ENCODE measurements at places on chromosomes 7 and 10. TPM values are rescaled to one million over a fixed set of nuclear protein-coding genes. Genes with fewer than 3 reads are reported as not detected.

Gene ASAH2
- 0.17 TPM for total RNA-seq

- peaks cover 21% of the 10 kb centered on the region for H3K4me1 ChIP-seq
- no peaks in the 10 kb centered on the region for H3K27me3 ChIP-seq
- H3K27ac ChIP-seq, result no peak overlapping the region
- H3K4me3 ChIP-seq, result no peak overlapping the region
These were observed 153.0 kb downstream of the ATE1 start for GRCh38 chr10:121774813-121775212.

DNA sequence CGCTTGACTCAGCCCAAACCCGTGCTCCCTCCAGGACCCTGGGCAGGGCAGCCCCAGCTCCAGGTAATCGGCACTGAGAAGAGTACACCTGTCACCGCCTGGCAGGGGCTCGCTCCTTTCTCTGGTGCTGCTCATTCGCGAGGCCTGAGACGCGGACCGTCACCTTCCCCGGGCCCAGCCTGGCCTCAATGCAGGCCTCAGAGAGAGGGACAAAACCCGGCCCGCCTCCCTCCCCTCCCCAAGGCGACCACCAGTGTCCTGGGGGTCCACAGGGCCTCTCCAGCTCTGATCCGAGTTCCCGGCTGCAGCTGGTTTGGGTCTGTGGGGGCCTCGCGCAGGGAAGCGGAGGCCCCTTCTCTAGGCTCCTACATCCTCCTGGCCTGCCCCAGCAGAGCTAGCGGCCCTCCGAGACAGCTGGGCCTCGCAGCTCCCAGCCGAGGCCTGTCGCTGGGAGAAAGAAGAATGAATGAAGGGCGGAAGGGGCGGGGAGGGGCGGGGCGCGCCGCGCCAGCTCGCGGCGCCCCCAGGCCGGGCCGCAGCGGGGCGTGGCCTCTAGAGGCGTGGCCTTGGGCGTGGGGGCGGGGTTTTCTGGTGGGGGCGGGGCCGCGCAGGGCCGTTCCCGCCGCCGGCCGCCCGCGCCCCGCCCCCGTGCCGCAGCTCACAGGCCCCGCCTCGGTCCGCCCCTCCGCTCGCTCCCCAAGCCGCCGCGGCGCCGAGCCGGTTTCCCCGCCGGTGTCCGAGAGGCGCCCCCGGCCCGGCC is at the start of gene LIMK1:
TSS of gene LIMK1 (plus strand) at position 688 of the 760 bp plus-strand sequence. CDS start 187 bp downstream, outside the sequence.
- H3K4me1 ChIP-seq, result peaks cover 17% of the 10 kb centered on the region
- H3K27me3 ChIP-seq, result no peaks in the 10 kb centered on the region
- H3K4me3 ChIP-seq, result peak within 1 kb of the TSS; percentile 84
- H3K36me3 ChIP-seq, result no peaks in the 10 kb centered on the region
- H3K27ac ChIP-seq, result peak within 1 kb of the TSS; percentile 66

GRCh38 chr7:139479620-139480019 is 3.9 kb downstream of the KLRG2 start:
- H3K27me3 ChIP-seq, result peaks cover 21% of the 10 kb centered on the region
- no peak overlapping the region for H3K27ac ChIP-seq
- peaks cover 15% of the 10 kb centered on the region for H3K4me1 ChIP-seq
- no peak for DNase-seq
- H3K36me3 ChIP-seq, result no peaks in the 10 kb centered on the region

- H3K27me3 ChIP-seq, result no peaks in the 10 kb centered on the region
- H3K4me3 ChIP-seq, result no peak overlapping the region
These were observed 17.5 kb upstream of the SNX8 start for GRCh38 chr7:2331707-2332106.

DNA sequence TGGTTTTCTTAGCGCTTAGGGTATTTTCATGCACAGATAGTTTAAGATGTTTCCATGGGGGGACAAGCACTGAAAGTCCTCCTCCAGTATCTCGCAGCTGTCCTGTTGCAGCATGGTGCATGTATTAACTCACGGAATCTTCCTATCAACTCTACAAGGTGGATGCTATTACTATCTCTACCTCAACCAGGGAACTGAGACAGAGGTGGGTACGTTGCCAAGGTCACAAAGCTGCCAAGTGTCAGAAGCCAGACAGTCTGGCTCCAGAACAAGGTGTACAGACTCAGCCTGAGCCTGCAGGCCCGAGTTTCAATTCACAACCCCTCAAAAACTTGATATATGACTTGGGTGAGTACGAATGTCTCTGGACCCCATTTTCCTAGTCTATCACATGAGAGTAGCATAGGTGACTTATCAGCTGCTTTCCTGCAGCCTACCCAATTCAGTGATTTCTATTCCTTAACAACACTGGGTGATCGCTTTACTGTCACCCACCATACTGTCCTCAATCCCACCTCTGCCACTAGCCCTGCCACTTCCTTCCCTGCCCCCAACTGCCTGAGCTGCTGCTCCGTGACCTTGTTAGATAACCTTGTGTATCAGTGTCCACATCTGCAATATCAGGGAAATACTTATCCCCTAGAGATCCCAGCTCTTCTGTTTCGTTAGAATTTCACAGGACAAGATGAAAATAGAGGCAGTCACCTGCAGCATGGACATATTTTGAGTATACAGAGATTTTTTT is 92.1 kb downstream of the ABCC2 start:
- H3K4me3 ChIP-seq, result no peak overlapping the region
- peaks cover 8% of the 10 kb centered on the region for H3K4me1 ChIP-seq
- peaks cover 32% of the 10 kb centered on the region for H3K36me3 ChIP-seq
- no peak overlapping the region for H3K27ac ChIP-seq
- H3K27me3 ChIP-seq, result no peaks in the 10 kb centered on the region

Measured in esophagus muscularis mucosa (tissue), 4 donors.